ENCODE measurements at places on chromosomes 5 and 9.
A peak's percentile ranks its signal among the peaks of the same experiment; 100 is the strongest.

DNA sequence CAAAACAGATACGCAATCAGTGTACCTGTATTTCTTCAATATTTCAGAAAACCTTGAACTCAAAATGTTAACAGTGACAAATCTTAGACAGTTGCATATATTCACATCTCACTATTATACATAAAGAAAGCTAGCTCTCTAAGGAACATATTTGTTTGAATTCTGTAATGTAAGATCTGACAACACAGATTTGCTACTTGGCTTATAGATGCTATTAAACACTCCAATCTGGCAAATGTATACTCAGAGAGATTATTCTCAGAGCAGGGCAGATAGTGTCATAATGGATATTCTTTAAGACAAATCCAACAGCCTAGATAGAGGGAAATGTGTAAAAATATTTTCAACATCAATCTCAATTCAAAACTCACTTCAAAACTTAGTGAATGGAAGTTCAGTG lies 794.5 kb upstream of the CDH9 start:
- DNase-seq: no peak

DNA sequence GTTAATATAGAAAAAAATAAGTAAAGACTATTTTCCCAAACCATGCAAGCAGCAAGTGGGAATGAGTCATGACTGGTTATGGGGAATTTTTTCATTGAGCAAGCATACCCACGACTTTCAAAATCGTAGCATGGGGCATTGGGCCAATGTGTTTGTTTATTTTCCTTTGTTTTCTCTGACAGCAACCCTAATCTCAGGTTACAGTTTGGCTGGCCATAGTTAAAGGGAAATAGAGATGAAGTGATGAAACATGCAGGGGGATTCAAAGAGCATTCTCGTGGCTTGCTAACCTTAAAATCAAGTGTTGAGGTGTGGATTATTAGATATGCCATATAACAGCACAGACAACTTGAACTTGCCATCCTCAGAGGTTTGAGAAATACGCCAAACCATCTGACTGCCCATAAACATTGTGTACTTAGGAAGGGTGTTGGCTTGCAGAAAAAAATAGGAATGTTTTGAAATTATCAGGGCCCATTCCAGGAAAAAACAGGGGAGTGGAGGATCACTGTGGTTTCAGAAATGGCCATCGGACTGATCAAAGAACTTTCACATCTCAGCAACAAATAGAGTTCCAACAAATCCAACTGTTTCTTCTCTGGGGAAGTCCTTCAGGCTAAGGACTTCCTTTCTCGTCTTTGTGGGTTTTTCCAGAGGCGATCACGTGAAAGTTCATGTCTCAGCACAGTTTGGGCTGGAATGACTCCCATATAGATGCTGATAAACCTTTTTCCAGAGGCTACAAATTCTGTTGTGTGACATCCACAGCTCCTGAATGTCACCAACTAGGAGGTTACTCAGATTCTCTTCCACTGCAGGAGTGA lies 259.1 kb downstream of the SYK start:
- no peak for DNase-seq

GRCh38 chr9:112532427-112532826 lies 45.8 kb downstream of the KIAA1958 start:
- DNase-seq: no peak

GRCh38 chr5:57889558-57889957 lies 406.9 kb upstream of the ACTBL2 start:
- DNase-seq: peak; percentile 58

GRCh38 chr5:58786035-58786434 lies 203.2 kb downstream of the RAB3C start:
- DNase-seq: no peak
